Cerebellar nuclear complex (tissue), 1 donor: ENCODE measurements at places on chromosomes 6 and 20.

DNA sequence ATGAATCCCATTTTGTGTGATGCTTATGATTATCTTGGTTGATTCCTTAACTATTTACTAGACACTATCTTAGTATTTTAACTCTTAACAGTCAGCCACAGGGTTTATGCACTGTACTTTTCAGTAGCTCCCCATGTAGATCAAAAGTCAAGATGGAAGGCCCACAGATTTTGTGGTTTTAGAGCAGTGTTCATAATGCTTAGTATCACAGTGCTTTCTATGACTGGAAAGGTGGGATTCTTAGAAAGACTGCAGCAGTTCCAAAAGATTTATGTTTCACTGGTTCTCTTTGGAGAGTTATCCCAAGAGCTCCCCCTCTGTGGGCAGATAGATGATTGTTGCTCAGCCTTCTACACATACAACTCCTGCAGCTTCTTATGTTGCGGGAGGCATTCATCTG, 34.5 kb downstream of the ANKRD6 start:
- no peak for DNase-seq

- DNase-seq = no peak
Measured at GRCh38 chr6:84618046-84618752, 146.2 kb downstream of the TBX18 start.

GRCh38 chr6:164022632-164023031, 608.1 kb downstream of the QKI start:
- DNase-seq = no peak

- no peak for DNase-seq
Measured at GRCh38 chr6:22149501-22150367, 147.1 kb downstream of the PRL start.

DNA sequence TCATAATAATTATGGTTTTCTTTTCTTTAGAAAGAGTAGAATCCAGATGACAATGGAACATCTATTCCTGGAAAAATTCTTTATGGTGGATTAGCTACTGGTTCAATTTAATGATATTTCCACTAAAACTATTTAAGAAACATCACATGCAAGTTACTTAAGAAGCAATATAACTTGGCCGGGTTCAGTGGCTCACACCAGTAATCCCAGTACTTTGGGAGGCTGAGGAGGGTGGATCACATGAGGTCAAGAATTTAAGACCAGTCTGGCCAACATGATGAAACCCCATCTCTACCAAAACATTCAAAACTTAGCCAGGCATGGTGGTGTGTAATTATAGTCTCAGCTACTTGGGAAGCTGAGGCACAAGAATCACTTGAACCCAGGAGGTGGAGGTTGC, 65.9 kb upstream of the SMLR1 start:
- DNase-seq = no peak

DNA sequence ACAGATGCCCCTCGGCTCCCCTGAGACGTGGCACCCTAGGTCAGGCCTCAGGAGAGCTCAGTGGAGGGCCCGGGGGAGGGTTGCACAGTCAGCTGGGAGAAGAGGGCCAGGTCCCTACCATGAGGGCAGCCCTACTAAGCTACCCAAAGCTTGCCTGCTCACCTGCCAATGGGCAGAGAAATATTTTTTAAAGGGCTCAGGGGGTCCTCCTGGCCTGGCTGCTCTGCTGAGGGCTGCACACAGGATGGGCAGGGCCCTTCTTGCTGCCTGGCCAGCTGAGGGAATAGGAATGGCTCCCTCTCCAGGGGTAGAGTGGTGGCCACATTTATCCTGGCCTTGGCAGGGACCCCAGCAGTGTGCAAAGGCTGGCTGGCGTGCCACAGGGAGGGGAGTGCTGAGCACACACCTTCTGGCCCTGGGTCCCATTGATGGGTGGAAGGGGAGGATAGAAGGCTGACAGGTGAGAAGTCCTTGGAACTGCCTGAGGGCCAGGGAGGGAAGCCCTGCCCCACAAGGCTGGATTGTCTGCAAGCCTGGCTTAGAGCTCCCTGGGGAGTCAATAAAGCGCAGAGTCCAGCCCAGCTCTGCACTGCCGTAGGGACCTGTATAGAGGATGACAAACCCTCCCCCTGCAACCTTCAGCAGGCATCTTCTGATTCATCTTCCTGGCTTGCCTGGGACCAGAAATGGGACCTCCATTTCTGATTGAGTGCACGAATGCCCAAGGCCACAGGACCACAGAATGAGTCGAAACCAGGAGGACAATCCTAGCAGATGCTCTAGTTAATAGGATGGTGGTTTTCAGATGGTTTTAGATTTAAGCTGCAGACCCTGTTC, 62.1 kb downstream of the NOL4L start:
- DNase-seq = no peak

- DNase-seq = no peak
Measured at GRCh38 chr6:169976301-169977081, 225.1 kb downstream of the ERMARD start.

DNA sequence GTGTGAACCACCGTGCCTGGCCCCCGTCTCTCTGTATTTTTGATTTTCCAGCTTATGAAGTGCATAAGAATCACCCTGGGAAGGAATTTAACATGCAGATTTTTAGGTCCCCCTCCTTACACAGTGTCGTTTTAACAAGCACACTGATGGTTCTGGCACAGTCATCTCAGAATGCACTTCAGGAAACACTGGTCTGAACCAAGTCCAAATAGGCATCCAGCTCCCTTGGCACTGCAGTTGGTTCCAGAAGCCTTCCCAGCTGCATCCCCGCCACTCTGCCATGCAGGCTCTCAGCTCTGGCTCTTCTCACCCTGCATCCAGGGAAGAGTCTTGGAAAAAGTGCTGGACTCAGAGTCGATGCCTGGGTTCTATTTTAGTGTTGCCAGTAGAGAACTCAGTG, 20.1 kb downstream of the RIPOR2 start:
- DNase-seq = no peak

DNA sequence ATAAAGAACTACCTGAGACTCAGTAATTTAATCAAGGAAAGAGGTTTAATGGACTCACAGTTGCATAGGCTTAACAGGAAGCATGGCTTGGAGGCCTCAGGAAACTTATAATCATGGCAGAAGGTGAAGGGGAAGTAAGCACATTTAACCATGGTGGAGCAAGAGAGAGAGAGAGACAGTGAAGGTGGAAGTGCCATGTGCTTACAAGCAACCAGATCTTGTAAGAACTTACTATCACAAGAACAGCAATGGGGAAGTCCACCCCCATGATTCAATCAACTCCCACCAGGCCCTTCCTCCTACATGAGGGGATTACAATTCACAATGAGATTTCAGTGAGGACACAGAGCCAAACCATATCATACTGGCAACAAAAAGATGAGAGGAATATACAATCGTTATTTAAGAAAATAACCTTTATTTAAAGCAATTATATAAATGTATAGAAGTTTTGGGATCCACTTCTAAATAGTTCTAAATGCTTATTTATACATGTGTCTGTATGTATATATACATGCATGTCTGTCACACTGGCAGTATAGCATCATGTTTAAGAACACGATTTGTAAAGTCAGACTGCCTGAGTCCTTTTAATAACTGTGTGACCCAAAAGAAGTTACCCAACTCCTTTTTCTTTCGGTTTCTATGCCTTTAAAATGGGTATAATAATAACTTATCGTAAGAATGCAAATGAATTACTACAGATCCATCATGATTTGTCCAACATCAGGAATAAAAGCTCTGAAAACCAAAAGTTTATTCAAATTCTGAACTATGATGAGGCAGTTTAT, 255.7 kb upstream of the THEMIS start:
- no peak for DNase-seq

GRCh38 chr6:34154668-34155447, 9.0 kb upstream of the GRM4 start:
- DNase-seq = no peak

DNA sequence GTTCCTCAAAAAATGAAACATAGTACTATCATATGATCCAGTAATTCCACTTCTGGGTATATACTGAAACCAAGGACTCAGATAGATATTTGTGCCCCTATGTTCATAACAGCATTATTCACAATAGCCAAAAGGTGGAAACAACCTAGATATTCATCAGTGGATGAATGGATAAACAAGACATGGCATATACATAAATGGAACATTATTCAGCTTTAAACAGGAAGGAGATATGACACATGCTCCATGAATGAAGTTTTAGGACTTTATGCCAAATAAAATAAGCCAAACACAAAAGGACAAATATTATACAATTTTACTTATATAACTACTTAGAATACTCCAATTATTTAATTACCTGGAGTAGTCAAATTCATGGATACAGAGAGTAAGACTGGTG, 16.4 kb downstream of the PLCB1 start:
- no peak for DNase-seq

GRCh38 chr20:50286174-50286511, 95.5 kb downstream of the CEBPB start:
- no peak for DNase-seq
